ENCODE measurements at places on chromosomes 2 and 18.
A peak's percentile ranks its signal among the peaks of the same experiment; 100 is the strongest.

DNA sequence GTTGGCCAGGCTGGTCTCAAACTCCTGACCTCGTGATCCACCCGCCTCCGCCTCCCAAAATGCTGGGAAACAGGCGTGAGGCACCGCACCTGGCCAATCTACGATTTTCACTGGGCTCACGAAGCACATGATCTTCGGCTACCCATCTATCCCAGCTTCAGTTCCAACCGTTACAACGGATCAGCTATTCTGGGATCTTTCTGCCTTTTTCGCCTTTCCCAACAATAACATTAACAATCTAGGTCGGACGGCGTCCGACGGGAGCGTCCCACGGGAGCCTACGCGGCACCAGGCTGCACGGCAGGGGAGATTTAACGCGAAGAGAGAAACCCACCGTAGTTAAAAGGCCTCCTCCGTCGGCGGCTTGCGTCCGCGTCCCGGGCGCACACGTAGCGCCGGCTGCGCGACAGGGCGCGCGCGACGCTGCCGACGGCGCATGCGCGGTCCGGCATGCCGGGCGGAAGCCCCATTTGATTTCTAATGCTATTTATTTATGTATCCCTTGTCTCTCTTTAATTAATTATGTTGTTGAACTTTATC, at the start of gene MSL3B:
Gene MSL3B (minus strand): TSS at position 394 of the 540 bp plus-strand sequence.
- peak; percentile 75 for DNase-seq
- peak within 1 kb of the TSS; percentile 79 for H3K4me3 ChIP-seq
- peaks cover 16% of the 10 kb centered on the region for H3K4me1 ChIP-seq

DNA sequence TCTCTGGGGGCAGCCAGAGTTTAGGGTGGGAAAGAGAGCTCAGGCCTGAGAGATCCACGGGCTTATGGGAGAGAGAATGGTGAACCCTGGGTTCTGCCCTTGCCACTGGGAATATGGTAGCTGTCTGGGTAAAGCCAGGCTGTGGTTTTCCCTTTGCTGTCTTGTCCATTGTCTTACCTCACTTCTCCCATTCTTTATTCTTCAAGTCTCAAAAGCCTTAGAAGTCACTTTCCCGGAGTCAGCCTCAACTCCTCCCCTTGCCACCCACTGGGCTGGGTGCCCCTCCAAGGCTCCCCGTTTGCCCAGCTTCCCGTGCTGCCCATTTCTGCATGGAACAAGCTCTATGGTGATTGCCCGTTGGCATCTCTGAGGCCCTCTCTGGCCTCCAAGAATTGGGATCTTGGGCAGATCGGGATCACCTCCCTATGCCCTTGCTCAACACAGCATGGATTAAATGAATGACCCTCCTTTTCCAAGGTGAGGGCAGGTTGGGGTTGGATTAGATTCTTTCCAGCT, 228.2 kb downstream of the HAUS1 start:
- peaks cover 22% of the 10 kb centered on the region for H3K4me1 ChIP-seq
- no peak for DNase-seq
- H3K36me3 ChIP-seq, result no peaks in the 10 kb centered on the region
- H3K27me3 ChIP-seq, result peaks cover 58% of the 10 kb centered on the region
- no peak overlapping the region for H3K27ac ChIP-seq

DNA sequence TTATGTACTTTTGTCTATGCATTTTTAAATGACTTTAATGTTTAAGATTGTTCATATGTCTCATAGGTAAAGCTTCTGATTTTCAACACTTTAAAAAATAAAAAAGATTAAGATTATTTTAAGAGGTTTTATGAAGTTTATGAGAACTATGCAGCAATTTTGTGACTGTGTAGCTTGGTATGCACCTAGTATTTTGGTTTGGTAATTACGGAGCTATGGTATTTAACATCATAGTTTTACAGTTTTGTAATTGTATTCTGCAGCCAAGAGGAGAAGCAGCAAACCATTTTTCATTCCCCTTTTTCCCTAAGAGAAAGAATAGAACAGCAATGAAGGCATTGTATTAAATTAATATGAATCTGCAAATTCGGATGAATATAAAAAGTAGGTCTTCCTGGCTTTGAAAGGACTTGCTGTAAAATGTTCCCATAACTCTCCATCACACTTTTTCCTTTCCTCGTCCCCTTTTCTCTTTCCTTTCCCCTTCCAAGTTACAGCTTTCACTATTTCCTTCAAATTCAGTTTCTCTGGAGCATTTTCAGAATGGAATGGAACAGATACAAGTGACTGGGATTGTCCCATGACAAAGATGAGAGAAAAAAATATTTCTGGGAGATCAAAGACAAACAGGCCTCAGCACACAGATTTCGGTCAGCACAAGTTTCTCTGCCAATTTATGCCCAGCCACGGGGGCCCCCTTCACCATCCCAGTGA, 26.1 kb upstream of the PIEZO2 start:
- H3K36me3 ChIP-seq, result no peaks in the 10 kb centered on the region
- H3K4me1 ChIP-seq, result no peaks in the 10 kb centered on the region
- no peaks in the 10 kb centered on the region for H3K27me3 ChIP-seq
- H3K27ac ChIP-seq, result no peak overlapping the region
- DNase-seq, result no peak
- no peak overlapping the region for H3K4me3 ChIP-seq

GRCh38 chr18:37207343-37207742, 358.3 kb downstream of the CELF4 start:
- H3K27ac ChIP-seq, result no peak overlapping the region
- H3K36me3 ChIP-seq, result peaks cover 11% of the 10 kb centered on the region
- no peaks in the 10 kb centered on the region for H3K27me3 ChIP-seq
- H3K4me3 ChIP-seq, result no peak overlapping the region
- H3K4me1 ChIP-seq, result no peaks in the 10 kb centered on the region

- no peaks in the 10 kb centered on the region for H3K27me3 ChIP-seq
- H3K36me3 ChIP-seq, result no peaks in the 10 kb centered on the region
- H3K4me3 ChIP-seq, result no peak overlapping the region
Observed at GRCh38 chr18:7545734-7546133, 21.4 kb upstream of the PTPRM start.

DNA sequence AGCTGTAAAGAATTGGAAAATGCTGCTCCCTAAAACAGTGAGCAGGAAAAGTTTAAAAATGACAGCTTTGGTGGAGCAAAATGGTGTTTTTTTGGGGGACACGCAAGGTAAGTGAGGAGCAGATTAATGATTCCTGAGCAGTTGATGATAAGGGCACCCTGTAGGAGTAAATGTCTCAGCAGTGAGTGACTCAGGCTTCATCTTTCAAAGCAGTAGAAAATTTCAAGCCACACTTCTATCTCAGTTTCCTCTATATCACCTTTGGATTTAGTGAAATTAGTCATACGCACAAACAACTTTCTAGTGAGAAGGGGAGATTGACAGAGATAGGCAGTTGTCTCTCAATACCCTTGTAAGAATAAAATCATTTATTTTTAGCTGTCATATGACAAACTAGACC, 709.0 kb upstream of the FAM98A start:
- H3K36me3 ChIP-seq, result no peaks in the 10 kb centered on the region
- no peaks in the 10 kb centered on the region for H3K27me3 ChIP-seq
- no peak overlapping the region for H3K4me3 ChIP-seq

GRCh38 chr18:79735071-79735980, 55.7 kb downstream of the CTDP1 start:
- H3K4me1 ChIP-seq, result no peaks in the 10 kb centered on the region
- no peak overlapping the region for H3K27ac ChIP-seq
- H3K4me3 ChIP-seq, result no peak overlapping the region
- H3K36me3 ChIP-seq, result peaks cover 92% of the 10 kb centered on the region
- no peak for DNase-seq

GRCh38 chr2:86020984-86021383, 84.7 kb downstream of the POLR1A start:
- H3K27ac ChIP-seq, result no peak overlapping the region
- no peak for DNase-seq
- H3K4me1 ChIP-seq, result peaks cover 15% of the 10 kb centered on the region
- H3K27me3 ChIP-seq, result no peaks in the 10 kb centered on the region
- H3K4me3 ChIP-seq, result no peak overlapping the region
- H3K36me3 ChIP-seq, result peaks cover 28% of the 10 kb centered on the region

DNA sequence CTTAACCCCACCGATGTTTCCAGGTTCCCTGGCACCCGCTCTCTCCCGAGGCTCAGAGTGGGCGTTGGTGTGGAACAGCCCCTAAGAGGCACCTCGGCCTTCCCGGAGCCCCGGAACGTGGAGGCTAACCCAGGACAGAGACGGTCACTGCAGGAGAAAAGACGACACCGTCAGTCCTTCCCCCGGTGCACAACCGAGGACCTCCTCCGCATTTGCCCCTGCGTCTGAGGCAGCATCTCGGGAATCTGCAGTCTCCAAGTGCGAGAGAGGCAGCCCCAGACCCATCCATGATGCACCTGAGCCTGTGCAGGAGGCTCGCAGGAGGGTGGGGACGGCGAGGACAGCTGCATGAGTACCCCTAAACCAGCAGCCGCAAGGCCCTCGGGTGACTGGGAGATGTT, 204.9 kb upstream of the SALL3 start:
- no peak overlapping the region for H3K27ac ChIP-seq
- H3K4me3 ChIP-seq, result no peak overlapping the region
- H3K4me1 ChIP-seq, result no peaks in the 10 kb centered on the region
- no peaks in the 10 kb centered on the region for H3K27me3 ChIP-seq
- DNase-seq, result no peak

GRCh38 chr2:205259121-205259520, 423.2 kb upstream of the NRP2 start:
- no peak for DNase-seq
- H3K4me1 ChIP-seq, result no peaks in the 10 kb centered on the region
- H3K36me3 ChIP-seq, result no peaks in the 10 kb centered on the region
- no peak overlapping the region for H3K27ac ChIP-seq
- H3K4me3 ChIP-seq, result no peak overlapping the region
- no peaks in the 10 kb centered on the region for H3K27me3 ChIP-seq
